ENCODE measurements at places on chromosomes 16 and 17.

DNA sequence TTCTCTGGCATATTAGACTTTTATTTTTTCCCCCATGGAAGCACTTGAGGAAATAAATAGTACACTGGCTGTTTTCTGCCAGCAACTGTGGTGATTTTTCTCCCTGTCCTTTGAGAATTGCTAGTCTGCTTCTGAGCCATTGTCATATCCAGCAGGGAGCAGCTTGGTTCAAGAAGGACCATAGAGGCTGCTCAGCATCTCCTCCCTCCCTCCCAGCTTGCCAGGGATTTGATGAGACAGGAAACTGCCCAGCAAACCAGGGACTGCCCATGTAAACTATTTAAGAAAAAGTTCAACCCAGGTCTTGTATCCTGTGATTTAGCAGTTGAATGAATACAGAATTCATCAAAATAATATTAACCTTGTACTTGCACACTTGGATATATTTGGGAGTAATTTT lies 39.5 kb downstream of the CYB5B start:
- DNase-seq: no peak

- no peak for DNase-seq
Observed at GRCh38 chr17:78979780-78980623, at the start of gene LGALS3BP. Gene LGALS3BP, minus strand, starts transcription at chr17:78979923. Its CDS starts 2,732 bp downstream, at chr17:78977191.

DNA sequence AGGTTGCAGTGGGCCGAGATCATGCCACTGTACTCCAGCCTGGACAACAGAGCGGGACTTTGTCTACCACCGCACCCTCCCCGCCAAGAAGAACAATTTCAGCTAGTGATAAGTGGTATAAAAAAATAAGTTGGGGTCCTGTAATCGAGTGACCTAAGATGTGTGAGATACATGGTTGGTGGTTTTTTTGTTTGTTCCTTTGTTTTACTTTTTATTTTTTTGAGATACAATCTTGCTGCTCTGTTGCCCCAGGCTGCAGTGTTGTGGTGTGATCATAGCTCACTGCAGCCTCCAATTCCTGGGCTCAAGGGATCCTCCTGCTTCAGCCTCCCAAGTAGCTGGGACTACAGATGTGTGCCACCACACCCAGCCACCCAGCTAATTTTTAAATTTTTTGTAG lies 58.7 kb downstream of the PITPNC1 start:
- no peak for DNase-seq

- DNase-seq: no peak
Observed at GRCh38 chr16:52141871-52142270, 405.1 kb downstream of the TOX3 start.

All from activated CD4-positive, alpha-beta T cell treated with anti-CD3 and anti-CD28 coated beads, Interleukin-2, amount 50 U/mL, for 24 hours (primary cell).